ENCODE measurements at places on chromosomes 12 and 14. TPM values are rescaled to one million over a fixed set of nuclear protein-coding genes. Genes with fewer than 3 reads are reported as not detected.
A peak's percentile ranks its signal among the peaks of the same experiment; 100 is the strongest.

DNA sequence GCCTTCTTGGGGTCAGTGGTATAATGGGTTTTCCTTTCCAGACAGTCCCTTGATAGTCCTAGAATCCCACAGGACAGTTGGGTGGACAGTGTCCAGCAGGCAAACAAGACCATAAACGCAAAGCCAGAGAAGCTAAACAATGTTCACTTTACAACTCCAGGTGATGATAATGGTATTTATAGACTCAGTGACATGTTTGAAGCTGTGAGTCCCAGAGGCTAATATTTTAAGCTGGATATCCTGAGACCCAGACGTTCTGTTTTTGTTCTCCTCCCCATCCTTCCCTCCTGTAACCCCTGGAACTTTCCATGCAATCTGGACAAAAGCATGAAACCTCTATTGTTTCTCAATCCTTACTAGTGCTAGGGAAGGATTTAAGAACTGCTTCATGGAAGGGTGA lies 121.0 kb downstream of the ZFP36L1 start:
- no peak for DNase-seq

- no peak for DNase-seq
Measured at GRCh38 chr12:79187032-79187431, 322.5 kb downstream of the SYT1 start.

DNA sequence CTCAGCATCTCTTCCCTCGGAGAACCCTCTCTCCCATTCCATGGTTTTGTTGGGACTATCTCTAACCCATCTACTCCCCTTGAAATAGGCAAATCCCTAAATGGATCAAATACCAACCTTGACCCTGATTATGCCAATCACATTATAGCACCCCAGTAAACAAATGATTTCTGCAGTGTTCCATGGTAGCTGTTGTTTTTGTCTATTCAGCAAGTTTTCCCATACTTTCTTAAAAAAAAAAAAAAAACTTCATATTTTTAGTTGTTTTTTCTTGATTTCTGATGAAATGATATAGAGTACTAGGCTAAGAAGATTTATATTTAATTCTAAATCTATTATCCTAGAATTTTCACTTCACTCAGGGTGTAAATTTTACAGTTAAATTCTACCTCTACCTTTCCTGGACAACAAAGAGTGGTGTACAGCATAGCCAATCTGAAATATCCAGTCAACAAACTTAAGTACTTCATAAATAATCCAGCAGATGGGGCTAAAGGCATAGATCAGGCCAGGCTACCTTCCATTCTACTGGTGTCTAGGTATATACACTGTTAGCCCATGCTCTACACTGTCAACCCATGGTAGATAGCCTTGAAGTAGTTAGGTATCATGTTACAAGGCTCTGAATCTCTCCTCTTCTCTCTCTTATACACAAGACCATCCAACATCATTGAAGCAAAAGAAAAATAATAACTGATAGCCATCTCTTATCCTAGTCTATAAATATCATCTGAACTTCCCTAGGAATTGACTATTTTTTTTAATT lies 82.2 kb downstream of the PLEKHG7 start:
- DNase-seq = peak; percentile 38

The ZDHHC22 gene
- polyA plus RNA-seq = 0.69 TPM

The SYT10 gene
- polyA plus RNA-seq = 0.58 TPM

The IFI27L1 gene
- 16.5 TPM for polyA plus RNA-seq

All from muscle of arm (tissue), 14 donors.